NCI-H1436 treated with DMSO at 0.1 percent for 48 hours (cell line): ENCODE measurements at places on chromosomes 2 and 18.
A peak's percentile ranks its signal among the peaks of the same experiment; 100 is the strongest.

DNA sequence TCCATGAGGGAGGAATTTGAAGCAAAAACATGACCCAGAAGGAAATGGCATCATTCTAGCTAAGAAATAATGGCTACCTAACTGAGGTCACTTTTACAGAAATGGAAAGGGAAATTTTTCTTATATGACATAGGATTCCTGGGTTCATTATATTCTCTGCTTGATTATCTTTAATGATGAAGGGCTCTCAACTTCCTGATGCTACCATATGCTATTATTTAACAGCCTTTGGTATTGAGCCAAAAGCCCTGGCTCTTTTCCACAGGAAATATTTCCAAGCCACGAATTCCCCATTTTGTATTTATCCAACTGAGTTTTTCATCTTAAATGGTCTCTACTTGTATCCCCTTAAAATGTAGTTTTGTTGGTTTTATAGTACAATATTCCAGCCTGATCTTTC, 63.2 kb upstream of the NPAS2 start:
- DNase-seq, result no peak

- no peak for DNase-seq
Measured at GRCh38 chr2:170878505-170878904, 50.5 kb upstream of the GORASP2 start.

- DNase-seq, result no peak
Measured at GRCh38 chr2:152962446-152962845, 244.0 kb downstream of the ARL6IP6 start.

- no peak for DNase-seq
Measured at GRCh38 chr2:19425419-19425818, 67.0 kb upstream of the OSR1 start.

DNA sequence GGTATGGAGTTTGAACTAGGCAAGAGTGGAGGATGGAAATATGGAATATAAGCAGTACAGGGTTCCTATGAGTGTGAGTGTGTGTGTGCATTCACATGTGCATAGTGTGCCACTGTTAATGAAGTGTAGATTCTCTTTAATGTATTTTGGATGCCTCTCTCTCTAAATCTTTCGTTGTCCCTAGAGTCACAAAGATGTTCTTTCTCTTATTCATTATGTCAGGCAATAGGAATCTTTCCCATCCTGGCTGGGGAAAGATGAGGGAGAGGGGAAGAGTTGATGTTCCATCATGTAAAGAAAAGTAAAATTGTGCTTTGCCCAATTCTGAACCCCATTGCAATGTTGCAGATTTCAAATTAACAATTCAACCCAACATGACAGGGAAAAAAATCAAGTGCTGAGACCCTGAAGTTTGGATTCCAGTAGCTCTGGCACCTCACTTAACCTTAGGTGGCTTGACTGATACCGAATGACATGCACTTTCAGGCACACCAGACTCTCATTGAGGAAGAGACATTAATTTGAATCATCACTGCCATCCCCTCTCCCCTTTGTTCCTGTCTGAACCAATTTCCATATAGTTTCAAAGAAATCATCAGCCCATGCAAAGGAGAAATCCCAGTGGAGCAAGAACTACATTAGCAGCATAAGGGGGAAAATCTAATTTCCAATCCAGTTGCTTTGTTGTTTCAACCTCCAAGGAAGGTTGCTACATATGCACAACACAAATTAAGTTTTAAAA, 28.0 kb downstream of the KLF7 start:
- no peak for DNase-seq

GRCh38 chr18:45793264-45793965, 32.1 kb upstream of the SIGLEC15 start:
- DNase-seq, result no peak

- no peak for DNase-seq
Measured at GRCh38 chr2:8154270-8154669, 527.6 kb upstream of the ID2 start.

- no peak for DNase-seq
Measured at GRCh38 chr2:16195681-16196070, 255.3 kb downstream of the MYCN start.

- DNase-seq, result no peak
Measured at GRCh38 chr2:39476524-39476923, 39.4 kb upstream of the MAP4K3 start.

DNA sequence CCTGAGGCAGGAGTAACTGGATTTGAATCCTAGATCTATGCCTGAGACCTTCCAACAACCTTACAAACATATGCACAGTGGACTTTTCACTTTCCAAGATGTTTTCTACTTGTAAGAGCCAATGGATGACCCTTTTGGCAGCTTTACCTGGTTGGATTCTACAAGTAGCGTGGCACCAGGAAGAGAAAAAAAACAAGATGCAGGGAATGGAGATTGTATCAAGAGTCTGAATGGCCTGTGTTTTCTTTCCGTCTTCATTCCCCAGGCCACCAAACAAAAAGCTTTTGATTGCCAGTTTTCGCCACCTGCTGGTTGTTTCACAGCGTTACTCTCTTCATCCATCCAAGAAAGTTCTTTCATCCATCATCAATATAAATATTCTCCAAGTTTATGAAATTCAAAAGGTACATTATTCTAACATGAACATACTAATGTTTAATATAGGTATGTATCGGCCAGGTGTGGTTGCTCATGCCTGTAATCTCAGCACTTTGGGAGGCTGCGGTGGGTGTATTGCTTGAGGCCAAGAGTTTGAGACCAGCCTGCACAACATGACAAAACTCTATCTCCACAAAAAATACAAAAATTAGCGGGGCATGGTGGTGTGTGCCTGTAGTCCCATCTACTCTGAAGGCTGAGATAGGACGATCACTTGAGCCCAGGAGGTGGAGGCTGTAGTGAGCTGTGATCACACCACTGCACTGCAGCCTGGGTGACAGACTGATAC, 3.5 kb upstream of the BCL2 start:
- DNase-seq, result peak; percentile 55

DNA sequence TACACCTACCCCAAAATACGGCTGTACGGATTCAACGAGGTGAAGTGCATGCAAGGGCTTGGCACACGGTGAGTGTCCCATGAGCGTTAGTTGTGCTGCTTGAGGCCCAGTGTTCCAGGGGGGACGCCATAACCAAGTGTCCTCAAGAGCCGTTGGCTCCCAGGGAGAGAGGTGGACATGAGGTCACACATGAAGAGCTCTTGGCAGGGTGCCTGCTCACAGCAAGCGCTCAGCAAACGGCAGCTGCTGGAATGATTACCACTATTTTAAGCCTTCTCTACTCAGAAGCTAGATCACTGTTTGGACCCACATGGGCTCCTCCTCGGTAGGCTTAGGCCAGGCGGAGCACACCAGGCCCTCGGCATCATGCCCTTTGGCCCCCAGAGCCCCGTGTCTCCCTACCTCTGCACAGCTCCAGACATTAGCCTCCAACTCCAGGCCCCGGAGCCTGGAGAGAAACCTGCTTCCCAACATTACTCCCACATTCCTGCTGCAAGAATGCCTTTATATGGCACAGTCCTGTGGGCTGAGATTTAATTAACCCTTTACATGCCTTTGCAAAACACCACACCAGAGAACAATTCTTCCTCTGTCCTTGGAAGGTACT, 68.4 kb upstream of the PPP1CB start:
- no peak for DNase-seq

- DNase-seq, result no peak
Measured at GRCh38 chr18:28691496-28691840, 514.5 kb upstream of the CDH2 start.

DNA sequence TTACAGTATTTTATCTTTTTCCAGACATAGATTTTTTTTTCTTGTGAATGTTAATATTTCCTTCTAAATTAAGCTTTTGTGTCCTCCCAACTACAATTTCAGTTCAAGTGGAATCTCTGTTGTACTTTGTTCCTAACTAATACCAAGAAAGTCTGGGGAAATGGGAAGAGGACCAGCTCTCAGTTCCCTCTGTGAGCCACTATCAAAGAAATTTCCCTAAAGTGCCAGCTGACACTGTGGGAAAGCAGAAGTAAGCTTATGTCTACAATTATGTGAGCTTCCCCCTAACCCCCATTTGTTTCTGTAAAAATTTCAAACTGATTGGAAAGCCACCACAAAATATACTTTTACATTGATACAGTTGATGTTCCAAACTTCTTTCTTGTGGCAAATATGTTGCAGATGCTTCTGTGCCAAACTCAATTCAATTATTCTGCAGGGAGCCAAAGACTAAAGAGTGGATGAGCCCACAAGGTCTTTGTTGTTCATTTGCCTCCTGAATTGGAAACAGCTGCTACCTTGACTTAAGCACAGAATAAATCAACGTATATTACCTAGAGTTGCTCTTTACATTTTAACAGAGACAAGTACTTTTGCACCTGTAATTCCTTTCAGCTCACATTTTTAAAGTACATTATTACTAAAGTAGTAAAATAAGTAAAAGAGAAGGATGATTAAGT, 306.6 kb downstream of the PTH2R start:
- DNase-seq, result no peak

- no peak for DNase-seq
Measured at GRCh38 chr18:45571195-45571594, 44.1 kb upstream of the SLC14A2 start.

- no peak for DNase-seq
Measured at GRCh38 chr2:163877316-163877715, 141.5 kb upstream of the FIGN start.

DNA sequence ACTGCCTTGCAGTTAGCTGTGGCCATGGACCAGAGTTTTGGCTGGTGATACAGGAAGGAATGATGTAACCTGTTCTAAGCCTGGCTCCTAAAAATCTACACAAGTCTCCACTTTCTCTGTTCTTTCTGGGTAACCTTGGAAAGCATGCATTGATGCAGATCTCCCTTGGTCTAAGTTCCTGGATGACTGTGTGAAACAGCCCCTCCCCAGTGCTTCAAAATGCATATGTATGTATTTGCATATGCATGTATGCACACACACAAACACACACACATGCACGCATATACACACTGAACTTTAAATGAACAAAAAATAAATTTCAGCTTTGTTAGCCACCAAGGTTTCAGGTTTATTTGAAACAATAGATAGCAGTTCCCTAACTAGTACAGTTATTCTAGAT, 296.1 kb downstream of the OSR1 start:
- DNase-seq, result no peak

DNA sequence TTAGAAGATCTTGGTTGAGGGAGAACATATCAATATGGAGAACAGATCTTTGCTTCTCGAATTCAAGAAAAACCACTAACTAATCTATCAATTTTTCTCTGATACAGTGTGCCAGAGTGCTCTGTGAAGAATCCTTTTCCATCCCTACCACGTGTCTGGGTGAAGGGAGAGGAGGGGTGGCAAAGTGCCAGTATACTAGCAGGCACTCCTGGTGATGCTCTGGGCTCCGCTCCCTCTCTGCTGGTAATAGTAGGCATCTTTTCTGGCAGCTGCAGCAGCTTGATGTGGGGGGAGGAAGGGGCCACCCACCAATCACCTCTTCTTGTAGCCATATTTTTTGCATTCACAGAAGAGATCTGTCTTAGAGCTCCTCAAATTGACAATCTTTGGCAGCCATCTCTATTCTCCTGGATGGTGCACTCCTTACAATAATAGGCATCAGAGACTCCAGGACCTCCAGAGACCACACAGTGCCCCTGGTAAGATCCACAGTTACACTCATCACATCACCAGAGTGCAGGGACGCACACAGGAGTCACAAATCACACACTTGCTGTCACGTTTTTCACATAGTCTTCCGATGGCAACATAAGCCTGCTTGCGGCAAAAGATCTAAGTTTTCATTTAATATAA, 15.7 kb downstream of the STK39 start:
- DNase-seq, result no peak

DNA sequence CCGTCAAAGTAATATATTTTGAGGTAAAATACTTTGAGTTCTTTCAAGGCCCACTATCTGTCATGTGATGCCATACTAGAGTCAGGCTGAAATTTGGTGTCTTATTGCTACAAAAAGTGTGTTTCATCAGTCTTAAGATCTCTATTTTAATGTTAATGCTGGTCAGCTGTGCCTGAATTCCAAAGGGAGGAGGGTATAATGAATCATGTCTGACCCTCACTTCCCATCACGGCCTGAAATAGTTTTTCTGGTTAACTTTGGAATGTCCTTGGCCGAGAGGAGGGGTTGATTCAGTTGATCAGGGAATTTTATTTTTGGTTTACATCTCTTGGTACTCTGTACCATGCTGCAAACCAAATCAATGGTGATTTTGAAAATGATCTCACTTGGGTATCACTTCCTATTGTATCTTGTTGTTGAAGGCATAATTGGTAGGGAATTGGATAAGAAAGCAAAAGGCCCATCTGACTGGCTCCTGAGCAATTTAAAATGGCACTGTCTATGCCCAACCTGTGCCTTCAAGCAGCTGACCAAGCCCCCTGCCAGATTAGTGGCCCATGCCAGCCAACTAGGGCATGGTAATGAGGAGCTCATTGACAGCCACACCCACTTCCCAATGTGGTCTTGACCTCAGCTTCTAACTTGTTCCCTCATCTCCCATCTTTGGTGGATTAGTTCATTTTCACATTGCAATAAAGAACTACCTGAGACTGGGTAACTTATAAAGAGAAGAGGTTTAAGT, 6.1 kb upstream of the SLC35F5 start:
- DNase-seq, result no peak

DNA sequence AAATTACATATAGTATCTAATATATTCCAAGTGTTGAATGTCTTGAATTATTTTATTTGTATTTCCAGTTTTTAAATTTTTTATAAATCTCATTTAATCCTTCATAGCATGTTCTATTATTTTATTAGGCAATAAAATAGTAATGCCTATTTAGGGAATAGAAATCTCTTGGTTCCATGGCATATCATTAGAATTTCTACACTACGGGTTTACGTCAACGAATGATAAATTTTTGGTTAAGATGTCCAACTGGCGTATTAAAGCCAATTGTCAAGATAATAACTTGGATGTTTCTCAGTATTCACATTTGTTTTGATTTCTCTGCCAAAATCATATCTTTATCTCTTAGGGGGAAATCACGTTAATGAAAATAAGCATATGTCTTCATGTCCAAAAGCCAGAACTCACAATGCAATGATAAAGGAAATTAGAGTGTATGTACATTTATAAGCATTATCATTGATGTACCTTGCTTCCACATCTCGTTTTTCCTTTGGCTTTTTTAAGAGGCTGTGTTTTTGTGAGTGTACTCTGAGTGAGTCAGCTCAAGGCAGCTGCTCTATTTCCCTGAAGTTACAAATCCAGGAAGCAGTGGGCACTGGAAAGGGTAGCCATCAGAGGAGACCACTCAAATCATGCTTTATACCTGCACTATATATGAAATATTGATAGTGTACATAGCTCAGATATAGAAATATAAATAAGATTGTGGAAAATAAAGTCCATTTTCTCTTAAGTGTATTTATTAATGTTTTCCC, 115.8 kb upstream of the PDE1A start:
- no peak for DNase-seq
